Posterior cingulate gyrus (tissue), 11 donors: ENCODE measurements at places on chromosomes 2 and 18.
A peak's percentile ranks its signal among the peaks of the same experiment; 100 is the strongest.

GRCh38 chr2:102258386-102259074 is 52.8 kb upstream of the IL1RL1 start:
- no peak for DNase-seq

DNA sequence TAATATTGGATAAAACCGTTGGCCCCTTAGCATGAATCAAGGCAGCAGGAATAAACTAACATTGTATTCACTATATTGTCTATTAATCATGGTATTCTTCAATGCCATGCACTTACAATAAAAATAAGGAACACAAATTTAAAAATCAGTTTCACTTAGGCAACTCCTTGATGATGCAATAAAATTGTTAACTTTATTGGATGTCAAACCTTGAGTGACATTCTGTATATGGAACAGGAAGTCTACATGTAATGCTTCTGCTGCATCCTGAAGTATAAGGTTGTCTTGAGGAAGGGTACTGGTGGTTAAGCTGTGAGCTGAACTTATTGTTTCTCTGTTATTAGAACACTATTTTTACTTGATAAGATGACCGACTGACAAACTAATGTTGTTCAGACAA is 605.5 kb downstream of the SATB2 start:
- no peak for DNase-seq

GRCh38 chr2:104849101-104849500 is 4.8 kb upstream of the POU3F3 start:
- DNase-seq = no peak

GRCh38 chr2:231533086-231533776 is 3.0 kb upstream of the NMUR1 start:
- DNase-seq = peak; percentile 61

GRCh38 chr2:96330407-96330806 is 5.2 kb upstream of the NCAPH start:
- no peak for DNase-seq

- no peak for DNase-seq
Observed at GRCh38 chr2:110873056-110873502, 140.7 kb downstream of the ACOXL start.

- DNase-seq = no peak
Observed at GRCh38 chr2:181657379-181657778, 474 bp upstream of the CERKL start.

- no peak for DNase-seq
Observed at GRCh38 chr2:109242654-109243331, 113.8 kb downstream of the SH3RF3 start.

DNA sequence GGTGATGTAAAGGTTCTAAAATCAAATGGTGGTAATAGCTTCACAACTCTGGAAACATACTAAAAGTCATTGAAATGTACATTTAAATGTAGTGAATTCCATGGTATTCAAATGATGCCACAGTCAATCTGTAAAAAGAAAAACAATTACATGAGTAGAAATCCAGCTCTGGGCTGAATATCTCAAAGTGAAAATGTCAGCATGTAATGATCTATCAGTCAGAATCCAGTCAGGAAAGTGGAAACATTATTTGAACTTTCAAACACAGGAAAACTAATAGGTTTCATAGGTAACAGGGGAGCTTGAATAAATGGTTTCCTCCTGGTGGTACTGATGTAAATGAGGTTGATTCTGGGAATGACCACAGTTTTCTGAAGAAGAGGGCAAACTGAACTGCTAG is 186.4 kb downstream of the CDH7 start:
- no peak for DNase-seq

GRCh38 chr2:95231723-95232122 is 24.4 kb downstream of the ZNF892 start:
- DNase-seq = peak; percentile 83

GRCh38 chr2:30772021-30772705 is 35.1 kb downstream of the CAPN13 start:
- DNase-seq = no peak

GRCh38 chr2:238005528-238005927 is 38.7 kb downstream of the UBE2F start:
- DNase-seq = no peak

GRCh38 chr18:13437796-13438506 is 219.4 kb downstream of the LDLRAD4 start:
- DNase-seq = no peak

DNA sequence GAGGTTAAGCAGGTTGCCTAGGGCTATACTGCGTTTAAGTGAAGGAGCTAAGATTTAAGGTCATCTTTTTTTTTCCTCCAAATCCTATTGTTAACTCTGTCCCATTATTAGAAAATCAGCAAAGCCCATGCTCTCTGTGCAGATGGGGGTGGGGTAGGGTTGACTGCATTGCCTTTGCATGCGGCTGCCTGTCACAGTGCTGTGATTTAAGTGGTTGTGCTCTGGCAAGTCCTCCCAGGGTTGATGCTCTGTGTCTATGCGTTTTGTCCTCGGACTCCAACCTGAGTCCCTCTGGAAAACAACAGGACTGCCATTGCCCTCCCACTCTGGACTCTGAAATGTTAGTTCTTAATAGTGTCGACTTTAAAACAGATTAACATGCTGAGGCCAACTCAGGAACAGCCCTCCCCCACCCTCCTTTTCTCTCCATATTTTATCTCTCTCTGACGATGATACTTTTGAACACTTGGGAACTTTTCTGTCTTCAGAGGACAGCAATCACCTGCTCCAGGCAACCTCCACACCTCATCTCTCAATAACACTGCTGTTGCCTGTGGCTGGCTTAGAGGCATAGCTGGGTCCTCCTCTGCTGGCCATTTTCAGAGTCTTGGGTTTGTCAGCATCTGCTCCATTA is 5.8 kb downstream of the FHOD3 start:
- DNase-seq = no peak

- peak; percentile 84 for DNase-seq
Observed at GRCh38 chr2:157327621-157328500, 2.2 kb upstream of the ERMN start.

DNA sequence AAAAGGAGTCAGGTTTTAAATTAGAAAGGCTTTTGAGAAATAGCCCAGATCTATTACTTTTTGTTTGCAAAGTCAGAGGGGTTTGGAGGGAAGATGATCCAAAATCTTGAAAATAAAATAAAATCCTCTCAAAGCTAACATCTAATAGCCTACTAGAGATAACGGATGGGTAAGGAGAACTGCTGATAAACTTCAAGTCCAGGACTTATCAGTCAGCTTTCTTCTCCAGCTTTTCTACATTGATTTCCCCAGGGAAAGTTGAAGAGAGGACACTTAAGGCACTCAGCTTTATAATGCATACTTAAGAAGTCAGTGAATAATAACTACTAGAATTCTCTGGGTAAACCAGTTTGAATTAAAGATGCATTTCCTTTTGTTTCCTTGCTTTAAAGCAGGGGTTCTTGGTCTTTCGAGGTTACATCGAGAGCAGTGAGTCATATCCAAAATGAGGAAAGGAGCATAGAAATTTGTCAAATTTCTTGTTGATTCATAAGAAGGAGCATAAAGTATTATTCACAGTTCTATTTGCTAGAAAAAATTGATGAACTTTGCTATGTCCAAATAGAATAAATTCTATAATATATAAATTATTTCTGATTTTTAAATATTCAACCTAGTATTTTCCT is 43.2 kb upstream of the ITPRID2 start:
- DNase-seq = no peak

DNA sequence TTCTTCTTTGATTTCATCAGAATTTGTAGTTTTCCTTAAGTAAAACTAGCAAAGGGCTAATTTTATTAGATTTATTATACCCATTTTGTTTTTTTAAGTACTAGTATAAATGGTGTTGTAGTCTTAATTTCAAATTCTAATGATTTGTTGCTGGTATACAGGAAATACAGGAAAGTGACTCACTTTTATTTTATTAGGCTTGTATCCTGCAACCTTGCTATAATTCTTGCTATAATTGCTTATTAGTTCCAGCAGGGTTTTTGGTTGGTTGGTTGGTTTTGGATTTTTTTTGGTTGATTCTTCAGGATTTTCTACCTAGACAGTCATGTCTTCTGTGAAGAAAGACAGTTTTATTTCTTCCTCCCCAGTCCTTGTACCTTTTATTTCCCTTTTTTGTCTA is 110.6 kb upstream of the IL1R2 start:
- DNase-seq = no peak

DNA sequence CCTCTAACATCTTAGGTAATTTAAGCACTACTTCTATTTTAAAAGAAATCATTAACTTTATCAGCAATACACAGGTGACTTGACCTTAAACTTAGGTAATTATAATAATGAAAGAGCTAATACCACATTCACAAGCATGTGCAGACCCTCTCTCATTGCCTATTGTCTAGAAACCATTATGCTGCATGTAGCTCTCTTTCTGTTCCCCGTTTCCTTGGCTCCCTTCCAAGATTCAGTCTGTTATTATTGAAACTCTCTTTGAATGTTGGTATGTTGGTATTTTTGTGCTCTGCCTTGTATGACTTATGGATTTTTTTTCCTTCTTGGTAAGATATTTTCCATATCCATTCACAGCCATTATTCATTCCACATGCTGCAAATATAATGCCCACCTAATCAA is 201.2 kb downstream of the CDCA7 start:
- no peak for DNase-seq

DNA sequence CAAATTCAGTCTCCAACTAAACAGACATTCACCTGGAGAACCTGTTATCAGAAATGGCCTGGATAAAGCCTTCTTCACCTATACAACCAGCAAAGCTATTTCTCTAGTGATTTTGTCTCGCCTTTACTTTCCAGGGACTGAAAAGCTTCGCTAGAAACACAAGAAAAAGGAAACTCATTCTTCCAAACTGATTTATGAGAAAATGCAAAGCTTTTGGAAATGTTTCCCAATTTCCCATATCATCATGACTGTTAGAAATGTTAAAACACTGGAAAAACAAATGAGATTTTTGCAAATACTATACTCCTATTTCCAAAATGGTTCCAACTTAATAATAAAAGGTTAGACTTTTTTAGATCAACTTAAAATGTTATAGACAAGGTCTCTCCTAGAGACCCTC is 218.7 kb downstream of the PAX3 start:
- DNase-seq = no peak

- DNase-seq = no peak
Observed at GRCh38 chr2:225452677-225453076, 53.2 kb downstream of the NYAP2 start.

GRCh38 chr2:6951046-6951445 is 33.8 kb downstream of the RNF144A start:
- no peak for DNase-seq

DNA sequence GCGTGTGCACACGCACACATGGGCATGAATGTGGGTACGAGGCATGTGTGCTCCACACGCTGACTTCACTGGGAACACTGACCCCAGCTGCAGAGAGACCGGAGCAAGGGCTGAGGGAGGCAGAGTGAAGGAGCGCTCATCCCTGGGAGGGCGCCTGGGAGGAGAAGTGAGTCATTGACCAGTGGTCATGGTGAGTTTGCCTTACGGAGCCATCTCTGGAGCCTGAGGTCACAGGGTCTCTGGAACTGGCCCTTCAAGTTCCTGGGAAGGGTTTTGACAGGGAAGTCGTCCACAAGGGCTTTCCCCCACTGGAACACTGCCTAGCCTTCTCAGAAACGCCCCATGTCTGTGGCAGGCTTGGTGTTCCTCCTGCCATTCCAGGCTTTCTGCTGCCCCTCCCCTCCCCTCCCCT is 14.3 kb upstream of the TMEM185B start:
- DNase-seq = no peak

DNA sequence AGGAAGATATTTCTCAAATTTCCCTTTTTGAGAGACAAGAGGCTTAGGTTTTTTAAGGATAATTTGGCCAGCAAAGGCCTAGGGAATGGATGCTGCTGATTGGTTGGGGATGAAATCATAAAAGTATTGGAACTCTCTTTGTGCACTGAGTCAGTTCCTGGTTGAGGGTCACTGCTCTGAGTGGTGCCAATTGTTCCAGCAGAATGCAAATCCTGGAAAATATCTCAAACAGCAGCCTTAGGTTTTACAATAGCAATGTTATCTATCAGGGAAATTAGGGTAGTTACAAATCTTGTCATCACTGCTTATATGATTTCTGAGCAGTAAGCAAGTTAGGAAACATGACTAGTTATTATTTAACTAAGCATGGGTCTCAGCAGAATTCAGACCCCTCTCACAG is 96.2 kb downstream of the RAD51AP2 start:
- DNase-seq = no peak

GRCh38 chr2:203804070-203804469 is 63.5 kb upstream of the CTLA4 start:
- peak; percentile 32 for DNase-seq

- DNase-seq = no peak
Observed at GRCh38 chr2:239321596-239322415, 79.0 kb downstream of the HDAC4 start.

DNA sequence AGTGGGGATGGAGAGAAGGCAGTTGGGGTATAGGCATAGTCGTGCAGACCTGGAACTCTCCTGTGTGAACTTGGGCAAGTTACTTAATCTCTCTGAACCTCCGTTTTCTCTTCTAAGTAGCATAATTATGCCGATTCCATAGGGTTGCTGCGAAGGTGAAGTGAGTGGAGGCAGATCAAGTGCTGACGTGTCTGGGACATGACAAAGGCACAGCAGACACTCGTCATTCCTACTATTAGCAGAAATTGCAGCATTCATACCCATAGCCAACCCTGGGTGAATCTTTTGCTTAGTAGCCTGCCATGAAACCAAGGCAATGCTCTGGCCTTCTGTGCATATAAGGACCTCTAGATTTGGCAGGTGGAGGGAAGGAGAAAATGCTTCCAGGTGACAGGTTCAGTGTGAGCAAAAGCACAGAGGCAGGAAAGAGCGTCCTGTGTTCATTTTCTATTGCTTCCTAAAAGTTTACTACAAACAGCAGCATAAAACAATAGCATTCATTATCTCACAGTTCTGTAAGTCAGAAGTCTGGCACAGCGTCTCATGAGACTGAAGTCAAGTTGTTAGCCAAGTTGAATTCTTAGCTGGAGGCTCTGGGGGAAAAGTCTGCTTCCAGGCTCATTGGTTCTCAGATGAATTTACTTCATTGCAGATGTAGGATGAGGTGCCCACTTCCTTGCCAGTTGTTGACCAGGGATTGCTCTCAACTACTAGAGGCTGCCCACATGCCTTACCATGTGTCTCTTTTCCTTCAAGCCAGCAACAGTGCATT is 77.8 kb downstream of the CTIF start:
- no peak for DNase-seq

GRCh38 chr18:10588975-10589374 is 63.1 kb downstream of the NAPG start:
- DNase-seq = no peak

- no peak for DNase-seq
Observed at GRCh38 chr2:118443596-118443995, 355.3 kb downstream of the INSIG2 start.
